ENCODE measurements at places on chromosomes 1 and 21.

- DNase-seq = no peak
Observed at GRCh38 chr1:46480959-46481646, 8.5 kb upstream of the DMBX1 start.

GRCh38 chr1:81689531-81689941 is 111.2 kb upstream of the ADGRL2 start:
- no peak for DNase-seq

DNA sequence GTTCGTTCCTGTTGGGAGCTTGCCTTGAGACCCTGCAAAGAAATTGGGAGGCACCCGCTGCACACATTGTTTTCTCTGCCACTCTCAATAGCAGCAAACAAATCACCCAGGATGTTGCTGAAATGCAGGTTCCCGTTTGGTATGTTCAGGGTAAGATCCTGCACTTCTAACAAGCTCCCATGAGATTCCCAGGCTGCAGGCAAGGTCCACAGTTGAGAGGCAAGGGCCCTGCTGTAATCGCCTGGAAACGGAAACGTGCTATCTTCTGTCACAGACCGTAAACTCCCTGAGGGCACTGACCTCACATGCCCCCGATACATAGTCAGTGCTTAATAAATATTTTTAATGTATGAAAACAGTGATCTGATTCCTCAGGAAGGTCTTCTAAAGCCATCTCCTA is 37.8 kb downstream of the XCL1 start:
- DNase-seq = no peak

DNA sequence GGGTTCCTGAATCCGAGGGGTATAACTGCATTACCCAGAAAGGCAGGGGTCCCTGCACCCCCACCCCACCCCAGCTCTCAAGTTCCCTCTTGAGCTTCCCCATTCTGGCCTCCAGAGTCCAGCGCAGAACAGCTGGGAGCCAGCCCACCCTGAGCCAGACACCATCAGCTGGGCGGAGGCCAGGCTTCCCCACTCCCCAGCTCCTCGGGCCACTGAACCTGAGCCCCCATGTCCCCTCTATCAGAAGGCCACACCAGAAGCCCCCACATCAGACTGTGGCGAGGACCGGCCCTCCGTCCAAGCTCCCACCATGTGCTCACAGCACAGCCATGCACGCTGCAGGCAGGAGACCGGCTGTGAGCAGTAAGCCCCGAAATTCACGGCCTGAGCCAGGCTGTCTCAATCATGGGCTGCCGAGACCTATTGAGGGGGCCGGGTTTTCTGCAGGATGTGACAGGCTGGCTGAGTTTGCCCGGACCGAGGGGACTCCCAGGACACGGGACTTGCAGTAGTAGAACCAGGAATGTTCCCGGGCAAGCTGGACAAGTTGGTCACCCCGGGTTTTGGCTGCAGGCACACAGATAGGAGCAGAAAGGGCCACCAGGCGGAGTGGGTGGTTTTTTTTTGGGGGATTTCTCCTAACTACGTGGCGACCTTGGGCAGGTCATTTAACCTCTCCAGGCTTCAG is 25.5 kb upstream of the TNFRSF1B start:
- no peak for DNase-seq

DNA sequence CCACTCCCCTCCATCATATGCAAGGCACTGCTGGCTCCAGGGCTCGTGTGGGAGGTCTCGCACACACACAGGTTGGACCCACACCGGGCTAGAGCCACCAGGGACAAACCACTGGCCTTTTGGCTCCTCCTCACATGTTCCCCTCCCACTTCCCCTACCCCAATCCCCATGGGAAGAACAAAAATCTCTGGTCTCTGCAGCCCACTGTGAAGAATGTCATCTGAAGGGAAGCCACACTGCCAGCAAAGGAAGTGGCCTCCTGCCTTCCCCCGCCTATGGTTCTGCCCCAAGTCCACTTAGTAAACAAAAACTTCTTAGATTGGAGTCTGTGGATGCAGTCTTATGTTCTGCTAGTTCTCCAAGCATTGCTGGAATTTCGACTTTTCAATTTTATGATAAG is 24.2 kb downstream of the OLFML3 start:
- DNase-seq = no peak

GRCh38 chr1:222546548-222547259 is 1.2 kb downstream of the HHIPL2 start:
- no peak for DNase-seq

DNA sequence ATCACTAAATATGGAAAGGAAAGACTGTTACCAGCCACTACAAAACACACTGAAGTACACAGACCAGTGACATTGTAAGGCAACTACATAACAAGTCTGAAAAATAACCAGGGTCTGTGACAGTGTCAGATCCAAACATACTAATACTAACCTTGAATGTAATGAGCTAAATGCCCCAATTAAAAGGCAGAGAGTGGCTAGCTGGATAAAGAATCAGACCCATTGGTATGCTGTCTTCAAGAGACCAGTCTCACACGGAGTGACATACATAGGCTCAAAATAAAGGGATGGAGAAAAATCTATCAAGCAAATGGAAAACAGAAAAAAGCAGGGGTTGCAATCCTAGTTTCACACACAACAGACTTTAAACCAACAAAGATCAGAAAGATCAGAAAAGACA is 100.1 kb downstream of the MAGI3 start:
- DNase-seq = no peak

- DNase-seq = no peak
Observed at GRCh38 chr21:42245331-42246193, 26.6 kb downstream of the ABCG1 start.

GRCh38 chr1:6574025-6574620 is 5.7 kb upstream of the ZBTB48 start:
- no peak for DNase-seq

GRCh38 chr21:37478794-37479193 is 112.2 kb downstream of the DYRK1A start:
- no peak for DNase-seq

DNA sequence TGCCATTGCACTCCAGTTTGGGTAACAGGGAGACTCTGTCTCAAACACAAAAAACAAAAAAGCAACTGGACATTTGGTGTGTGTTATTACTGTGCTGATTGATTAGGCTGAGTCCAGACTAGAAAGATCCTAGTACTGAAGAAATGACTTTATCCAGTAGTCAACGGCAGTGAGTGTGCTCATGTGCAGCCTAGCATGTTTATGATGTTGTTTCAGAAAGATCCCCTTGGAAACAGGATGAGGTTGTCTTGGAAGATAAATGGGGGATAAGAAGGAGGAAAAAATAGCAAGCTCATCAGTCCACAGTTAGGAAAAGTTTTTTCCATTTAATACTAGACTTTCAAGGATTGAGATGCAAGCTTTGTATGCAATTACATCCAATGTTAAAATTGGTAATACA is 14.3 kb downstream of the RUSC1 start:
- no peak for DNase-seq

DNA sequence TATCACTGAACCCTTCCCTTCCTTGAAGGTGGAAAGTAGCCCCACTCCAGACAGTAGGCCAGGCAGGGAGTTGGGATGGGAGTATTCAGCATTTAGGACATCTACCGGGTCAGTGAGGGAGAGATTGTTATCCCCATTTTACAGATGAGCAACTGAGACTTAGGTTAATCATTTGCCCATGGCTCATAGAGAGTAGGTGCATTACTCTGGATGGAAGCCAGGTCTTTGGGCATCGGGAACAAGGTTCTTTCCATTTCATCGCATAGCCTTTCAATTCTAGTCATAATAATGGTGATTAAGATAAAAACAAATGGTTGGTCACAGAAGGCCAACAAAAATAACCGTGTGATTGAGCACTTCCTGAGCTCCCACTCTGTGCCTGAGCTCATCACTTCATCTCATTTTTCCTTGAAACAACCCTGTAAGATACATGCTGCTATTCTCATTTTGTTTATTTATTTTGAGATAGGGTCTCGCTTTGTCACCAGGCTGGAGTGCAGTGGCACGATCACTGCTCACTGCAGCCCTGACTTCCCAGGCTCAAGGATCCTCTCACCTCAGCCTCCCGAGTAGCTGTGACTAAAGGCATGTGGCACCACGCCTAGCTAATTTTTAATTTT is 64.8 kb downstream of the NAV1 start:
- DNase-seq = no peak

DNA sequence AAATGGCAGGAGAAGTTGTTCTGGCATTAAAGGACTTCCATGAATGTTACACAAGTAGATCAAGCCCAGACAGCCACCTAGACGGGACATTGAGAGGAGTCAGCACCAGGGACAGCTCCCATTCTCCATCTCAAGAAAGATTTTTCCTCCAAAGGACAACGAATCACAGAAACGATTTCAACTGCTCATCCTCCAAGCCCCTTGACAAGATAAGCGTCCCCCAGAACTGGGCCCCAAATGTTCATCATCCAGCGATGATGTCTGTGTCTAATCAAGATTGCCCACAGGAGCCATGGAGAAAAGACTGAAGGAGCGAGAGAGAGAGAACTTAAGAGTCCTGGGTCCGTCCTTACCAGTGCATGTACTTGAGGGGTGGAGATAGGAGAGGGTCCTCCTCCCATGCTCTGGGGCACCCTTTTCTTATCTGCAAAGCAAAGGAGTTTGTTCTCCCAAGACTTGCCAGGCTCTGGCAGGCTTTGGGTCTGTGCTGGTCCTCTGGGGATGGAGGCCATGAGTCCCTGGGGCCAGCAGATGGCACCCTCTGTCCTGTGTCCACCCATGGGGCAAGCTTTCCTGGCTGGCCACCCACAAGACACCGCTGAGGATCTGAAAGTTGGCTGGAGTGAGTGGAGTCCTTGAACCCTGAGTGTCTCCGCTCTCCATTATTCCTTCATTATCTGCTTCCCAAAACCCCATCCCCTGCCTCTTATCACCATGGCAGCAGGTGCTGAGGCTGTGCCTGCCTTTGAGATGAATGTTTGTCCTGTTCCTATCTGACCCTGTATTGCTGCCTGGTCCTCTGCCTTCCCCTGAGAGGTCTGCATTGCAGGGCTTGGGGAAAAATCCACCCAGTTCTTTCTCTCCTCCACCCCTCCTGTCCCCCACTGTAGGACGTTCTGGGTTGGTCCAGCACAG is 164.6 kb downstream of the ACTL8 start:
- DNase-seq = no peak

GRCh38 chr1:176609556-176610408 is 146.8 kb downstream of the PAPPA2 start:
- DNase-seq = no peak

DNA sequence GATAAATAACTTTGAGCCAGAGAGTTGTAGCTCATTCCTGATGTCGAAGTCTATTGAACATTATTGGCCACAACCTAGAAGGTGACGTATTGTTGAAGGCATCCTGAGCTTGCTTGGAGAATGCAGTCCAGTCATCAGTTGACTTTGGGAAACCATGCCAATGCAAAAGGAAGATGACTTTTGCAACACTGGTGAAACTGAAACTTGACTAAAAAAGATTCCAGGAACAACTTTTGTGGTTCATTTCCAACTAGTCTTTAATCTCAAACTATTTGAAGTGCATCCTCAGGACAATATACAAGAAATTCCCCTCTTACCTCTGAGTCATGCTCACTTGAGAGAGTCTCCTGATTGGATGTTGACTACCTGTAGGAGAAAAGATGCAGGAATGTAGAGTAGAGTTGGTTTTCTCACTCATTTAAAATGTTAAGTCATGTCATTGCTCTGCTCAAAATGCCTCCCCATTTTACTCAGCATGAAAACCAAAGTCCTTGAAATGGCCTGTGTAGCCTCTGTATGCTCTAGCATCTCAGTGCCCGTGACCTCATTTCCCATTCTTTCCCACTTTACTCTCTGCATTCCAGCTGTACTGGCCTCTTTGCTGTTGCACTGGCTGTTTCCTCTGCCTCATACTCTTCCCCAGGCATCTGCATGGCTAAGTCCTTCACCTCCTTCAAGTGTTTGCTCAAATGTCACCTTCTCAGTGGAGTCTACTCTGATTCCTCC is 24.4 kb upstream of the LEPR start:
- DNase-seq = no peak

DNA sequence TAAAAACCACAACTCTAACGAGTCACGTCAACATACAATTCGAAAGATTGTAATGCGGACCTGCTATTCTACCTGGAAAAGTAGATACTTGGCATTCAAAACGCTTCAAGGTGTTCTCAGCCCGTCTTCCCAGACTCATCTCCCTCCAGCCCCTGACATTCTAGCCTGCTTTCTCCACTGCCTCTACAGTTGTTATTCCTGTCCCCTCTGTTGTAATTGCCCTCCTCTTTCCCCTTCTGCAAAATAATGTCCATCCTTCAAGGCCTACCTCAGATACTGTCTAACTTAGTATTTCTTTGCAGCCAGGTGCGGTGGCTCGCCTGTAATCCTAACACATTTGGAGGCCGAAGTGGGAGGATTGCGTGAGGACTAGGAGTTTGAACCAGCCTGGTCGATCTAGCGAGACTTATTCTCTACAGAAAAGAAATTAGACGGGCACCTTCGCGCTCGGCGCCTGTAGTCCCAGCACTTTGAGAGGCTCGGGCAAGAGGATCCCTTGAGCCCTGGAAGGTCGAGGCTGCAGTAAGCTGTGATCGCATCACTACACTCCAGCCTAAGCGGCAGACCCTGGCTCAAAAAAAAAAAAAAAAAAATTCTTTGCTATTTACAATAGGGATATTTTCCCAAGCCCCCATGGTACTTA is 756 bp upstream of the RBM34 start:
- DNase-seq = no peak

DNA sequence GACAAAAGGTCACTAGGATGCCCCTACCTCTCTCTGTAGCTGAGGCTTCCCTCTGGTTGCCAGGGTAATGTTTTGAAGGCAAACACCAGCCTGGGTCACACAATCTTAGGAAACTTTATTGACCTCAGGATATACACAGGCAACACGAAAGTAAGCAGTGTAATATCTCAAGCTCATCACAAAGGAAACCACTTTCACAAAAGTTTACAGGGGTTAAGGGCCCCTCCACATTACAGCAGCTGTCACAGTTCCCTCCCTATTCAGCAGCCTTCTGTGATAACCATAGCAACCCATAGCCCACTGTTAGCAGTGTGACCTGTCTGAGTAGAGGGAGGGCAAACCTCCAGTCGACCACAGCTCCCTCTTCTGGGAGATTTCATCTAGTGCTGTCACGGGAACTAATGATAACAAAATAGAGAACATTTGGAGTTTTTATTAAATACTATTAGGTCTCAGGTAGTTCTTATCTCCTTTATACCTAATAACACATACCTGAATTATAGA is 149.8 kb downstream of the PTPRC start:
- DNase-seq = no peak

DNA sequence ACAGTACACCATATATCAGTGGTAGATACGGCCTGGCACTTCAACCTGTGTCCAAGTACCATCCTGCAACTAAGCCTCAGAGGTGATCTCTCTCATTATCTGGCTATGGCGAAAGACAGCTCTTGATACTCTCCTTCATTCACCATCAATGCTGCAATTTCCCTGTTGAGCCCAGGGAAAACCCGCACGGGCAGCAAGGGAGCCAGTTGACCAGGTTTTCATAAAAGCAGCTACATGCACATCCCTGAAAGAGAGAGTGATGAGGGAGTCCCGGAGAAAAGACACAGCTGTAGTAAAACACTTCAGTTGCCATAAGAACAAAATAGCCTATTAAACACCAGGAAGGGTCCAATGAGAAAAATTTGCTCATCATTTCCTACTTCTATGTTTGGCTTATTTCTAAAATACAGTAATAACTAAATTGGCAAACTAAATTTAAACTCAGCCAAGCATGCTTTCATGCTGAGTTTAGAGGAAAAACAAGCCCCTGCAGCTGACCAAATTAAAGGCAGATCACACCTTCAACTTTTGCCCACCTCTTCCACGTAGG is 68.3 kb downstream of the CAPZB start:
- no peak for DNase-seq
